ENCODE measurements at places on chromosomes 5 and 9. TPM values are rescaled to one million over a fixed set of nuclear protein-coding genes. Genes with fewer than 3 reads are reported as not detected.

RALGPS1 gene
- total RNA-seq: 2.3 TPM

PCDHA7 gene
- total RNA-seq: not detected

FAM78A gene
- total RNA-seq: 2.4 TPM

HTR4 gene
- not detected for total RNA-seq

KCNV2 gene
- total RNA-seq: not detected

NPDC1 gene
- 0.51 TPM for total RNA-seq

CER1 gene
- not detected for total RNA-seq

GABRA6 gene
- not detected for total RNA-seq

ITGA2 gene
- 0.26 TPM for total RNA-seq

SPINK4 gene
- total RNA-seq: not detected
